DMS 273 treated with DMSO at 0.1 percent for 48 hours (cell line): ENCODE measurements at places on chromosomes 12 and 14.

DNA sequence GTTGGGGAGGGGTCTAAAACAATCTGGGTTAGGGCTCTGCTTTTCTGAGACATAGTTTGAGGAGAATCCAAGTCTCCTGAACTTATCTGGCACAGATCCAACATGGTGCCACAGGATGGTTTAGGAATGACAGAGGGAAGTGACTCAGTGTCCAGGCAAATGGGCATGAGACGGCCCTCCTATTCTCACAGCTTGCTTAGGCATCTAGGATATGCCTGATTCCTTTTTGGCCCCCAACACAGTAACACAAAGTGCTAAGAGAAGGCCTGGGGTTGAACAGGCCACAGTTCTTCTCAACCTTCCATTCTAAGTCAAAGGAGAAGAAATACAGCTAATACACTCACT is 117.7 kb downstream of the ZFP36L1 start:
- DNase-seq, result no peak

- DNase-seq, result no peak
These were observed 458.8 kb downstream of the GLT1D1 start for GRCh38 chr12:129312048-129312447.

- DNase-seq, result peak; percentile 50
These were observed 39.2 kb upstream of the DYRK2 start for GRCh38 chr12:67609226-67609870.

GRCh38 chr12:39612250-39612649 is 7.4 kb downstream of the ABCD2 start:
- no peak for DNase-seq

GRCh38 chr14:60686865-60687264 is 37.3 kb downstream of the SIX4 start:
- no peak for DNase-seq

- no peak for DNase-seq
These were observed 33.5 kb upstream of the ADGRD1 start for GRCh38 chr12:130920119-130920703.

DNA sequence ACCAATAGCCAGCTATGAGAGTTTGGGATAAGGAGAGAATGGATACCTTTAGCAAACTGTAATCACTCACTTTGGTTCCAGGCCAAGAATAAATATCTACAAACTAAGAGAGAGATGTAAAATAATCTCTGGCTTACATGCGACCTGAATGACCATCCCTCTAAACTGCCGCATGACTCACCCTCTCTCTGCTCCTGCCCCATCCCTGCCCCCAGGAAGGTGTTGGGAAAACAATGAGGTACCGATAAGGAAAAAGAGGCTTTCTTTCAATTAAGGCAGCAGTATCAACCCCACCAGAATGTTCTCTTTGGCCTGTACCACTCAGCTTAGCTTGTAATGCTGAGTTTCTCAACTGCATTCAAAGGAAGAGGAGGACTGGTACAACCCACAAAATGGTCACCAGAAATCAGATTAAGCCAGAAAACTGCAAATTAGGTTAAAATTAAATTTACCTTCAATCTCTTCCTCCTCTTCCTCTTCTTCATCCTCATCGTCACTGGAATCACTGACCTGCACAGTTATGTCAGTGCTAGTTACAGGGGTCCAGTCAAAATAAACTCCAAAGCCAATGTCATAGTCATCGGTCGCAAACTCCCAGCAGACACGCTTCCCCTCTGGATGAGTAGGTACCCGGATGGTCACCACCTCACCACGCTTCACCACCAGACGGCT is 22.0 kb downstream of the GSTZ1 start:
- DNase-seq, result no peak

DNA sequence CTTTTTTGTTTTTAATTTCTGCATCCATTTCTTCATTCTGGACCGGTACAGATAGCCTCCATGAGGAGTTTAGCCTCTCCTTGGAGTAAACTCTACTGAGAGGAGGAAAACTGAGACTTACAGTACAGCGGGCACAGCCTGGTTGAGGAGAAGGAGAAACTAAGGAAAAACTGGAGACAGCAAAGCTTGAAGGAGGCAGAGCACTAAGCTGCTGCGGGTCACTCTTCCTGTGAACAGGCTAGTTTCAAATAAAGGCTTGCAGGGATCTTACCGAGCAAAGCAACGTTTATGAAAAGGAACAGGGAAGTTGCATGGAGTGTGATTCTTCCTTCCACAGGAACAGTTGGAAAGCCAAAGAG is 348 bp upstream of the SSTR1 start:
- no peak for DNase-seq

GRCh38 chr14:100155049-100155621 is 4.3 kb downstream of the DEGS2 start:
- DNase-seq, result peak; percentile 31

DNA sequence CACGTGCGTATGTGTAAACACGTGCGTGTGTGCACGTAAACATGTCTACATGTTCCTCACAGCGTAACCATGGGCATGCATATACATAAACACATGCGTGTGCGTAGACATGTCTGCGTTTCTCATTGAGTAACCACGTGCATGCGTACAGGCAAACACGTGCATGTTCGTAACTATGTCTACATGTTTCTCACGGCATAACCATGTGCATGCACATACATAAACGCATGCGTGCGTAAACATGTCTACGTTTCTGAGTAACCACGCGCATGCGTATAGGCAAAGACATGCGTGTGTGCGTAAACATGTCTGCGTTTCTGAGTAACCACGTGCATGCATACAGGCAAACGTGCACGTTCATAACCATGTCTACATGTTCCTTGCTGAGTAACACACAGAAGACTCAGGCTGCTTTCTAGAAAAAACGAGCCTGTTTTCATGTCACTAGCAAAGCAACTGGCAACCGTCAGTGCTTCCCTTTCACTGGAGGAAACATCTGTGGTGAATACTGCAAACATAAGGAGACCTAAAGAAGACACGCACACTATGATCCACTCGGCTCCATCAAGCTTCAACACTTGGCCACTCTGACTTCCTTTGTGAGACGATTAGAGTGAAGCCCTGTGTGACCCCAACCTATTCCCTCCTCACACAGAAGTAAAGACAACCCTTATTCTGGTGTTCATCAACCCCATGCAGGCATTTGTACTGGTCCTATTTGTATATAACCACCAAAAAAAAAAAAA is 28.8 kb downstream of the POLE start:
- DNase-seq, result no peak

DNA sequence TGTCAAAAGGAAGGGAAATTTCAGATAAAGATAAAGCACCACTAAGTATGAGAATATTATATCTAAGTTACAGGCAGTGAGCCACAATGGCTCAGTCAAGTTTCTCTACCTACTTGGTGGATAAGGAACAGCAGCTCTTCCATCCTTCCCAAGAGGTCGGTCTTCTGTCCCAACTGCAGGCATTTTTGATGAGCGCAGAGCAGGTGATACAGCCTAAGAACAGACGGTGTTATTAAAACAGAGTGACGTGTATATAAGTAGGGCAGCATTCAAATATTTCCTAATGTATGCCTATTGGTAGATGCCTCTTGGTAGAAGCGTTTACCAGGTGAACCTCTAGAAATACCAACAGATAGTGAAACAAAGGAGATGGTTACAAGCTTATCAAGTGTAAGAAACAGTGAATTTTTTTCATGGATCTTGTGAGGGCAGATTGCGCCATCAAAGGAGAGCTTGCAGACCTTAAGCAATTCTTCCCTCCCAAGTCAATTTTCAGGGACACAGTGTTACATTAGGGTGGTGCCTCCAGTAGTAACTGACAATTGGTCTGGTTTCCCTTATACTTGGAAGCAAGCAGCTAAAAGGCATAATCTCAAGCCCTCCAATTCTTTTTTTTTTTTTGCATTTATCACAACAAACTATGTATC is 274.5 kb downstream of the MED13L start:
- DNase-seq, result no peak

- DNase-seq, result no peak
These were observed 28.0 kb downstream of the NCOR2 start for GRCh38 chr12:124539084-124540041.

- no peak for DNase-seq
These were observed 3.8 kb upstream of the SCARB1 start for GRCh38 chr12:124867401-124867930.

- no peak for DNase-seq
These were observed 863.9 kb downstream of the BCL11B start for GRCh38 chr14:98408024-98408555.

- DNase-seq, result peak; percentile 71
These were observed 3.4 kb downstream of the CDK2AP1 start for GRCh38 chr12:123267991-123268843.

GRCh38 chr14:50929506-50929905 is 14.8 kb downstream of the PYGL start:
- no peak for DNase-seq

DNA sequence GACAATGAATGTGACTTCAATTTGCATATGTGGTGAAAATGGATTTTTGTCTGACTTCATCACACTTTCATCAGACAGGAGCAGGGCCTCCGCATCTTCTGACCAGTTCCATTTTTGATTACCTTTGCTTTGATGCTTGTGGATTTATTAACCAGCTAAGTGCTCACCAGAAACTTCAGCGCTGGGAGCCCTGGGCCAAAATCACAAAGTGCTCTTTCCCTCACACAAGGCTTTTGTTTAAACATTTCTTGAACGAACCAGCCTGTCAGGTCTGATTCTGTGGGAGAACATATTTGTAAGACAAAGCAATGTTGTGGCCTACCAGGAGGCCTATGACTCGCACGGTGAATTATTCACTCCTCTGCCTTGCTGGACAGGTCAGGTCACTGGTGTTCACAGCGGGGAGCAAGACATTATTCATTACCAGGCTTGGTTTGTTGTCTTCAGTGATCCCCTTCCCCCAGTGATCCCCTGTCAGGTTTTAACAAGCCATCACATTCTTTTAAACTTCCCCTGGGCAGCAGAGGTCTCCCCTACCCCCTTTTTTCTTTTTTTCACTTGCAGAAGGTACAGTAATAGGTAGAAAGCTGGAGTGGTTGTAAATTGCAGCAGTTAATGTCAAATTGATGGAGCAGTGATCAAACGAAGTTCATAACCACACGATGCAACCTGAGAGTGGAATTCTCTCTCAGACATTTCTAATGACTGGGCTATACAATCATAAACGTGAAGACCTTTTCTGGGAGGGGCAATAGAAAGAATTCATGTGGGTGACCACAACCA is 167.5 kb upstream of the PRICKLE1 start:
- DNase-seq, result no peak

- DNase-seq, result peak; percentile 4
These were observed 60.8 kb upstream of the REP15 start for GRCh38 chr12:27635349-27635972.

GRCh38 chr14:101475456-101476257 is 85.6 kb upstream of the DIO3 start:
- no peak for DNase-seq

- no peak for DNase-seq
These were observed 35.7 kb downstream of the CNTN1 start for GRCh38 chr12:40727774-40728483.

DNA sequence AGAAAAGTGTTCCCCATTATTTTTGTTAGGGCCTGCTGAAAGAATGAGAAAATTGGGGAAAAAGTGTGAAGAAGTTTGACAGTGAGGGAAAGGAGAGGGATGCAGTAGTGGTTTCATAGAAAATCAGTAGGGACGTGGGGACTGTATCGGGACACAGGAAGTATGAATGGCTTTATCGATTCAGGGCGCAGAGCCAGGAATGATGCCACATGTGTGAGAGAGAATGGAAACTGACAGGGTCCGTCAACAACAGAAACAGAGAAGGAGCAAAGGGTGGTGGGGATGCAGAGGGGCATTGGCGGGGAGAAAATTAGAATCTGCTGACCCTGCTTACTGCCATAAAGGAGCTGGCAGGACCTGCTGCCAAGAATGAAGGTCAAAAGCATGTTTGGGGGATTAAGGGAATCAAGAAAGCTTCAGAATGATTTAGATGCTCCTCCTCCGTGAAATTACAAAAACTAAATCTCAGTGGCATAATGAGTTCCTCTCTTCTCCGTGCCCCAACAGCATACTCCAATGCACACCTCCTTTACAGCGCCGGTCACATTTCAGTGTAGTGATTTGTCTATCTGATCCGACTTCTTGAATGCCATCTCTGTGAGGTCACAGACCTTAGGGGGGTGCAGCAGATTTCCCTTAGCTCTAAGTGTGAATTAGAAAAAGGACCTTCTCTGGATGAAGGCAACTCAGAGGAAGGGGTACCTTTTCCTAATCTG is 92.6 kb downstream of the EMP1 start:
- DNase-seq, result no peak

GRCh38 chr12:129887101-129887500 is 16.7 kb downstream of the TMEM132D start:
- no peak for DNase-seq

DNA sequence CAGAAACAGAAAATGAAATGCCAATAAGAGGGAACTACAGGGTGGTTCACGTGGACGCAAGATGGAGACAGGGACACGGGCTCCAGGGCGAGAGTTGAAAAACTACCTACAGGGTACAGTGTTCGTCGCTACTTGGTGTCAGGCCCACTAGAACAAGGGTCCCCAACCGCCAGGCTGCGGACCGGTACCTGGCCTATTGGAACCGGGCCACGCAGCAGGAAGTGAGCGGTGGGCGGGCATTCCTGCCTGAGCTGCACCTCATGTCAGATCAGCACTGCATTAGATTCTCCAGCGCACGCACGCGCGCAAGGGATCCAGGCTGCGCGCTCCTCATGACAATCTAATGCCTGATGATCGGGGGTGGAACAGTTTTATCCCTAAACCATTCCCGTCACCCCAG is 14.8 kb downstream of the INF2 start:
- DNase-seq, result no peak
